Stimulated activated CD8-positive, alpha-beta memory T cell treated with anti-CD3 and anti-CD28 coated beads, Interleukin-4, amount 100 ng/mL, for 1 hour (primary cell): ENCODE measurements at places on chromosomes 7 and 10.
A peak's percentile ranks its signal among the peaks of the same experiment; 100 is the strongest.

- no peak for DNase-seq
Measured at GRCh38 chr10:88045096-88045495, 181.7 kb downstream of the PTEN start.

DNA sequence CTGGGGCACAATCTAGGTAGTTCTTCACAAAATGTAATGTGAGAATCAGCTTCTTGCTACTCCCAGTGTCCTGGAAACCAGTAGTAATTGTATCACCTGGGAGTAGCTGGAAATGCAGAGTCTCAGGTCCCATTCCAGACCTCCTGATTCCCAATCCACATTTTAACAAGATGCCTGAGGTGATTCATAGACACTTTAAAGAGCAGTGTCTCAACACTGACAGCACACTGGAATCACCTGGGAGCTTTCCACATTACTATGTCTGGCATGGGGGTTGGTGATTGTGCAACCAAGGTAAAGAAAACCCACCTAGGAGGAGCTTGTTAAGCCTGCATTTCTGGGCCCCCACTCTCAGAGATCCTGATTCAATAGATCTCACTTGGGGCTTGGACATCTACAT is 11.1 kb downstream of the DPY19L1 start:
- DNase-seq = no peak

DNA sequence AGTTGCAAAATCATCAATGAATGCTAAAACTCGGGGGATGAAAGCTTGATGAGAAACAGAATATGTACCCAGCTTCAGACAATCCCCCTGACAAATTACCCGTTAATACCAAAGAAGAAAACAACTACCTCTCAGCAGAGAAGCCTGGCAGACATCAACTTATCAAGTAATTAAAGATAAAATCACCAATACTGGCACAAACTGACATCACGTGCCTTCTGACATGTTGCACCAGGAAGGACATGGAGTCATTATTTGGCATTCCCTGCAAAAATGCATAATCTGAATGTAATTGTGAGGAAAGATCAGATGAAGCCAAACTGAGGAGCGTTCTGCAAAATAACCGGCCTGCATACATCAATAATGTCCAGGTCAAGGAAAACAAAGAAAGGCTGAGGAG is 7.7 kb downstream of the SLIT1 start:
- no peak for DNase-seq

DNA sequence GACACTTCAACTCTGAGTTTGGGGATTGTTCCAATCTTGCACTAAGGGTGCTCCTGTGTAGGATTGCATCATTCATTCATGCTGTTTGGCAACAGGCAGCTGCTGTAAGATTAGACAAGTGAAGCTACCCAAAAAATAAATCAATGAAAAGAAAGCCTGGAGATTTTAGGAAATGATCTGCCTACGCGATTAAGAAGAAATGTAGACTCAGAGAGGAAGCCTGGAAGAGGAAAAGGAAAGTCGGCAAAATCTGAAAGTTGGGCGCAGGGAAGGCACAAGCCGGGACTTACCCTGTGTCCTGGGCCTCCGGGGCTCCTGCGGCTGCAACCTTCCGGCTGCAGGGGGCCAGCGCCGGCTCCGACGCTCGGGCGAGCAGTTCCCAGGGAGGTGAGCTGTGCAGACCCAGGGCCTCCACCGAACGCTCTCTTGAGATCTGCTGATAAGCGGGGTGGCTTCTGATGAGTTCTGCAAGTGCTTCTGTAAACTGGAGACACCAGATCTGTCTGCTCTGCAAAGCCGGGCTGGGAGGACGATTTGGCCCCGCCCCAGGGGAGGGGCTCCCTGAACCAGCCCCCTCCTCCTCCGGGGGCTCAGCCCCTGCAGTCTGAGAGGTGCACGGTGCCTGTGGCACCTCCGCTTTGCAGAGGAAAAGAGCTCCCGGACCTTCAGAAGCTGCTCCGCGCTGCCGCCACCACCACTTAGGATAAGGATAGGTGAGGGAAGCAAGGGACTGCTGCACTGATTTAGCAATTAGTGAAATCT is 17.4 kb downstream of the PSPH start:
- DNase-seq = peak; percentile 38

DNA sequence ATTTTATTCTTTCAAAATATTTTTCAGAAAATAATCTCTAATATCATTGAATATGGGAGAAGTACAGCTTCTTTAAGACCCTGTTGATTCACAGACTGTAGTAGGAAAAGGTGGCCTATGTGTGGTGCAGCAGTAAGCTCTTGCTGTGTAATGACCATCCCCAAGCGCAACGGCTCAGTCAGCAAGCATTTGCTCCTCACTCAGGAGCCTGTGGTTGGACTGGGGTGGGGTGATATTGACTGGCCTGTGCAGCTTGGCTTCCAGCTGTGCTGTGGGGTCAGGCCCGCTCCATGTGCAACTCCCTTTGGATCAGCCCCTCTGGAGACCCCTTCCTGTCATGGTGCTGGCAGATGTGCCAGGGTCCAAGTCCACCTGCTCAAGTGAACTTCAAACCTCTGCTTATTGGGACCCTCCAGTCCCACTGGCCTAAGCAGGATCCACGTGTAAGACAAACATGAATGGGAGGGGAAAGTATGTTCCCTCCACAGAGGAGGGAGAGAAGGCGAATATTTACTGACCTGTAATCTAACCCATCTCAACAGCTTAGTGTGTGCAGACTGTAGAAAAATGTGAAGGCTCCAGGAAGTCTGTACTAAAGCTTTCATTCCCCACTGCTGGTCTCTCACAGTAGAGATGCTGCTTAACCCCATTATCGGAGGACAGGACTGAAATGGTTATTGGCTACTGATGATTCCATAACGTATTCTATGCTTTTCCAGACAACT is 239.7 kb downstream of the WDR37 start:
- no peak for DNase-seq

- no peak for DNase-seq
Measured at GRCh38 chr7:105205592-105206237, 183.0 kb downstream of the SRPK2 start.

DNA sequence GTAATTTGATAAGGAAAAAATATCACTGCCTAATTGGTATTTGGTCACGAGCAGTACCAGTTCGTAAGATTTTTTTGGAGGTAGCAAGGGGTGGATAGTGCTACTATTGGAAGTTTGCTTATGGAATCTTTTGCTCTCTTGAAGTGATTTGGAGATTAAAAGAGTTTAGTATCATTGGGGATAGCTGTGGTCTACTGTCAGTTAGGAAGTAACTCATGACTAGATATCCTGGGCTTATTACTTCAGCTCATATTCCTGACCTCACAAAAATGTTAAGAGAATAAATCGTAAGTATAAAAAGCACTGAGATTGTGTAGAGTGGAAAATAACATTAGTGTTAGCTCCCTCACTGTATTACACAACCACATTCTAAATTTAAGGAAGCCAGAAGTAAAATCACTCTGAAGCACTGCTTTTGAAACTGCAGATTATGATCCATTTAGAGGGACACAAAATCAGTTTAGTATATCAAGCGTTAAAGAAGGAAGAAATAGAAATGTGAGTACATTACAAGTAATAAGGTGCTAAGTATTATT is 22.6 kb downstream of the SGPL1 start:
- no peak for DNase-seq

DNA sequence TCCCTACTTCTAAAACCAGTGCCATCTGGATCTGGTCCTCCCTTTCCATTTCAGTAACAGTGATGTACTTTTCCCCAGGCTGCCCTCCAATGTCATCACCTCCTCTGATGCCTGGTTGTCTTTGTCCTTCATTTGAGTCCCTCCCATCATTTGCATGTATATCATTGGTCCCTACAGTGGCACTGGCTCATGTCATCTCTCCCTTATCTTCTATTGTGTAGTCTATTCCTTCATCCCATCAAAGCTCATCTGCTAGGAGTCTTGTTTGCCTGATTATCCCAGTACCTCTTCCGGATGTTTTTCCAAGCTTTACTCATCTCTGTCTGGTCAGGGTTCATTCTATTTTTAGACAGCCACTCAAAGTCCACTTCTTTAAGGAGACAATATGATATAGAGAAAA is 292.9 kb upstream of the BMPER start:
- no peak for DNase-seq

DNA sequence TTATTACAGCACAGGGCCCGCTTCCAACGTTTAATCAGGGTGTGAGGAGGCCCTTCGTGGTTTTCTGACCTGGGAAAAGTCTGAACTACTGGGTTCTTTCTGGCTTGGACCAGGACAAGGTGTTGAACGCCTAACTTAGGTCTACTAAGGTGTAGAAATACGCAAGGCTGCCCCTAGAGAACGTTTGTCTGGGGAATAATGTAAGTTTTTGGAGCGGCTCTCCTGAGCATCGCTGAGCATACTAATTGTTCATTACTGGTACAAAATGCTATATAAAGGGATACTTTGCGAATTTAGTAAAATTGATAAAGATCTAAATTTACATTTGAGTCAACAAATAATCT is 32.4 kb upstream of the TOMM7 start:
- no peak for DNase-seq

- no peak for DNase-seq
Measured at GRCh38 chr10:103888113-103888841, 29.7 kb downstream of the STN1 start.

GRCh38 chr7:92155108-92155739 is 20.9 kb upstream of the CYP51A1 start:
- no peak for DNase-seq

- no peak for DNase-seq
Measured at GRCh38 chr10:71782221-71782916, 9.0 kb upstream of the VSIR start.

GRCh38 chr7:41996381-41997035 is 240.5 kb downstream of the GLI3 start:
- DNase-seq = no peak

DNA sequence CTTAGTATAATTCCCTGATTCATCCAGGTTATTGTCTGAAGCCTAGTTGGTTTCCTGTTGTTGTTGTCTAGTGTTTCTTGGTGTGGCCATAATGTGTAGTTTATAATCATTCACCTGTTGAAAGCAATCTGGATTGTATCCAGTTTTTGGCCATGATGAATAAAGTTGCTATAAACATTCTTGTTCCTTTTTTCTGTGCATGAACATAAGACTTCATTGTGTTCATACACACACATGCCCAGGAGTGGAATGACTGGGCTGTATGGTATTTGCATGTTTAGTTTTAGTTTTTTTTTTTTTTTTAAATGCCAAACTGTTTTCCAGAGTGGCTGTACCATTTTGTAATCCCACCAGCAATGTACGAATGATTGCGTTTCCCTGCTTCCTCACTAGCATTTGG is 349.8 kb downstream of the SDK1 start:
- no peak for DNase-seq

DNA sequence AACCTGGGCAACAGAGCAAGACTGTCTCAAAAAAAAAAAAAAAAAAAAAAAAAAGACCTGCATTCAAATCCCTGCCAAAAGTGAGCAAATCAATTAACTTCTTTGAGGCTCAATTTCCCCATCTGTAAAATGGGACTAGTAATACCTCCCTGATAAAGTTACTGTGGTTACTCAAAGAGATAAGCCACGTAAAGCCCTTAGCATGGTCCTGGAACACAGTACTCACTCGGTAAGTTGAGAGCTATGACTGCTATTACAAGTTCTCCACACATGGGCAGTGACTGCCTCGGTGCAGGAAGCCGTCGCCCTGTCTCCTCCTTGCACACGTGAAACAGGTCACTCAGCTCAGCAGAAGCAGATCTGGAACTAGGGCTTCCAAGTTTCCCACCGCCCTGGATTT is 37.9 kb downstream of the DDIT4 start:
- no peak for DNase-seq

DNA sequence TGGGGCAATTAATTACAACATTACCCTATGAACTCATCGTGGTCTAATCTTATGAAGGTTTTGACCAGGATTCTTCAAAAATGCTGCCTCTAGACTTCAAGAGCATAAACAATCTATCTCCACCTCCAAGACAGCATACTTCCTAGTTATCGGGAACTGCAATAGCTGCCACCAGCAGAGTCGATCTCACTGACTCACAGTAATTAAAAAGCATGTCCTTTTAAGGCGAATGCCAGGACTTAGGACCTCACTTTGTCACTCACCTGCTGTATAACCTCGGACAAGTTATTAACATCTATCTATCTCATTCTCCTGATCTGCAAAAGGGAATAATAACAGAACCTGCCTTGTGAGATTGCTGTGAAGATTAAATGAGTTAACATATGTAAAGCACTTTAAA is 666.0 kb upstream of the COBL start:
- no peak for DNase-seq

DNA sequence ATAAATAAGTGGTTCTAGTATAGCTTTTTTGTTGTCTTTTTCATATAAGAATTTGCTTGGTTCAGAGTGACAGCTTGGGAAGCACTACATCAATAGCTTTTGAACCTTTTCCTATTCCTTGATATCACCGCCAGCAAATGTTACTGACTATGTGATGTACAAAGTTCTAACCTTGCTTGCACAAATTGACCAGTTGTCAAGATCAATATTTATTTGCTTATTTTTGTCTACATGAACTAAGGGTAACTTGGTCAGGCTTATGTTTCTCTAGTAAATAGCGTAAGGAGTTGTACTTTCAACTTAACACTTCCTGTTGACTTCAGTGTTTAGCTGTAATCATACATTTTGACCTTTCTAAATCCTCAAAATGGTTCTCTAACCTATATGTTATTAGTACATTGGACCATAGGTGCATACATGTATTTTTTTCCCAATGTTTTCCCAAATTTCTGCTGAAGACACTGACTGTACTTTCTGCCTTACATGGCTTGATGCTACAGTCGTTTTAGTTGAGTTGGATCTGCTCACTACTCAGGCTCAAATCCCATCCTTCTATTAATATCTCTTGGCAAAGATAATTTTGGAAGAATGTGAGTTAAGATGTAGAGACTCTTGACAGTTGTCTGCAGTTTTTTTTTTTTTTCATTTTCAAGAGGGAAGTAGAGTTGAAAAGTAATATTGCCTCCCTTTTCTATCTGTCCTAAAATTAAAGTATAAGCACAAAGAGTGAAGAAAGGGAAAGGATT is 239.1 kb upstream of the KAT6B start:
- DNase-seq = no peak

DNA sequence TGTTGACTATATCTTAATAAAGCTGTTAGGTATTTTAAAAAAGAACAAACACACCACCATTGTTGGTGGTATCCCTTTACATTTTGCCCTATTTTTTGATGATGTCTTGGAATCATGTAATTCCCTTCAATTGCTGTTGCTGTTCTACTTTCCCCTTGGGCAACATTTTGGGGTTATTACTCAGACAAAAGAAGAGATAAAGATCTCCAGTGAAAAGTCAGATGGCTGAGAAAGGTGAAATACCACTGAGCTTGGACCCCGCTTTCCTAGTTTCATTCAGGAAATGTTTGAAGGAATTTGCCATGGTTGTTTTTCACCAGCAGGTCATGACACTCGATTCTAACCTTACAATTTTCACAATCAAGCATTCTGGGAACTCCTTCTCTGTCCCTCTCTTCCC is 84.6 kb downstream of the MACC1 start:
- no peak for DNase-seq
